ENCODE measurements at places on chromosomes 12 and 14.

DNA sequence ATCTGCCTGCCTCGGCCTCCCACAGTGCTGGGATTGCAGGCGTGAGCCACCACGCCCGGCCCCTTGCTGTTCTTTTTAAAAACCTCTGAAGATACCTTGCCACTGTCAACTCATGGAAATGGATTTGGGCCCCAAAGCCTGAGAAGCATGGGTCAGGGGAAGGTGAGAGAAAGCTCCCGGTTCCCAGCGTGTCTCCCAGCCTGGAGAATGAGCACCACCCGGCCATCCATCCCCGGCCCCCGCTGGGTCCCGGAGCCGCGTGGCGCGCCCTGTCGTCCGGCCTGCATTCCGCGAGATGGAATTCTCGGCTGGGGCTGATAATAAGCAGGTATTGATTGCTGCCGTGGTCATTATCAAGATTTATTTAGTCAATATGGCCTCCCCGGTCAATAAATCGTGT lies 126.5 kb upstream of the MYL2 start:
- no peak for DNase-seq

DNA sequence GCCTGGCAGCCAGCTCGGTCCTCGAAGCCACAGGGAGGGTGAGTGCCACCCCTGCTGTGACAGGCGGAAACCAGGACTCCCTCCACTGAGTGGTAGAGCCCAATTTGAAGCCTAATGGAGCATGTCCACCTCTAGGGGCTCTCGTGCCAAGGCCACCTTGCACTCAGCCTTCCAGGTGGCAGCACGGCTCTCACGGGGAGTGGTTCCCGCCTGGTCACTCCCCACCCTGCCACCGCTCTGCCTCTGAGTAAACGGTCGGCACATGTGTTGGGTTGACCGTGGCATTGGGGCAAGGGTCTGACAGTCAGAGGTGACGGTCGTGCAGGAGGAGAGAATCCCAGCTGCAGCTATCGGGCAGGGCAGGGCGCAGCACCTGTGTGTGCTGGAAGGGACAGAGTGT lies 34.8 kb downstream of the IL31 start:
- DNase-seq, result no peak

DNA sequence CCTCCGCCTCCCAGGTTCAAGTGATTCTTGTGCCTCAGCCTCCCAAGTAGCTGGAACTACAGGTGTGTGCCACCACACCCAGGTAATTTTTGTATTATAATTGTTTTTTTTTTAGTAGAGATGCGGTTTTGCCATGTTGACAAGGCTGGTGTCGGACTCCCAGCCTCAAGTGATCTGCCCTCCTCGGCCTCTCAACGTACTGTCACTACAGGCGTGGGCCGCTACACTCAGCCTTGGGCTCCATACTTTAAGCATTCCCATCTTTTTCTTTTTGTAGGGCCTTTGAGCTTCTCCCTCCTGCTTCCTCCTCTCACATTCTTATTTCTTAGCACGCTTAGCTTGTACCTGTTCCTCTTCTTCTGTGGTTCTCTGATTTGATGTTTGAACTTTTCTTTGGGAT lies 62.8 kb downstream of the SERPINA3 start:
- DNase-seq, result no peak

- no peak for DNase-seq
Measured at GRCh38 chr12:27385766-27386564, 53.3 kb downstream of the BMAL2 start.

DNA sequence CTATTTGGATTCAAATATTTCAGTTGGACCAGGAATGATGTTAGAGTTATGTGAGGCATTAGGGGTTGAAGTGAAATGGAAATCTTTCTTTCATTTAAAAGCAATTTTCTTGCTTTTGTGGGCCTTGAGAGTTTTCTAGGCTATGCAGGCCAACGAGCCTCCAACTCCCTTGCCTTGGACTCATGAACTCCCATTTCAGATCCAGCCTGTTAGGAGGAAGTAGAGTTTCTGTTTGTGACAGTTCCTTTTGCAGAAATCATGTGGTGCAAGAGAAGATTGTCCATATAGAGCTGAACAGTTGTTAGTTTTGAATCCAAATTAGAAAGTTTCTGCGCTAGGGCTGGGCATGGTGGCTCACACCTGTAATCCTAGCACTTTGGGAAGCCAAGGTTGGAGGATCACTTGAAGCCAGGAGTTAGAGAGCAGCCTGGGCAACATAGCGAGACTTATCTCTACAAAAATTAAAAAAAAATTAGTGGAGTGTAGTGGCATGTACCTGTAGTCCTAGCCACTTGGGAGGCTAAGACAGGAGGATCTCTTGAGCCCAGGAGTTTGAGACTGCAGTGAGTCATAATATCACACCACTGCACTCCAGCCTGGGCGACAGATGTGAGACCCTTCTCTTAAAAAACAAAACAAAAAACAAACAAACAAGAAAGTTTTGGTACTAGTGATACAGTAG lies 47.3 kb upstream of the MED13L start:
- DNase-seq, result no peak

- DNase-seq, result peak; percentile 79
Measured at GRCh38 chr12:69007101-69007854, 74.3 kb upstream of the CPM start.

GRCh38 chr12:98807187-98807586 lies 162.1 kb downstream of the APAF1 start:
- DNase-seq, result no peak

GRCh38 chr14:88793259-88793625 lies 489 bp upstream of the EML5 start:
- no peak for DNase-seq

DNA sequence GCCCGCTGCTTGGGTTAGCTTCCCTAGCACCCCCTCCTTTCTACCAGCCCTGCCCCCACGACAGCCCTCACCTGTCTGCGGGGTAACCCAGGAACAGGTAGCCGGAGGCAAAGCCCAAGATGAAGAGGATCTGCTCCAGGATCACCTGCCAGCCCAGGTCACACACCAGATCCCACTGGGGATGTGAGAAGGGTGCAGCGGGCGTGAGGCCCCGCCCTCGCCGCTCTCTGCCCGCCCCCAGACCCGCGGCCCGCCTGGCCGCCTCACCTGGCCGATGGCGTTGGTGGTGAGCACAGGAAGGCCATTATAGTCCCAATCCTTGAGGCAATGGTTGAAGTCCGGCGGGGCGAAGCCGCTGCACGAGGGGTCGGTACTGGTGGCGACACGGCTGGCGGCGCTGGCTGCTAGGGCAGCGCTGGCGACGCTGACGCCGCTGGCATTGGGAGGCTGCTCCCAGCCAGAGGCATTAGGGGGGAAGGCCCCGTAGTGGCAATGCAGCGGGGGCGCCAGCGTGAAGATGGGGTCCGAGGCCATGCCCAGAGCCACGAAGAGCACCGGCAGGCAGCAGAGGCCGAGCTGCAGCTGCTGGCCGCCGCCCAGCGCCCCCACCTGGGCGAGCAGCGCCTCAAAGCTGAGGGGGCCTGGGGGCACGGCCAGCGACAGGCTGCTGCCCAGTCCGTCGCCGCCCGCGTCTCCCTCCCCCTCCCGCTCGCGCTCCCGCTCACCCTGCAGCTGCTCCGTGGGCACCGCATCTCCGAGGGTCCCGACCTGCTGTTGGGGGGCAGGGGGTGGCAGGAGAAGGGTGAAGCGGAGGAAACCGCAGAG lies 794 bp downstream of the SLC22A17 start:
- no peak for DNase-seq

DNA sequence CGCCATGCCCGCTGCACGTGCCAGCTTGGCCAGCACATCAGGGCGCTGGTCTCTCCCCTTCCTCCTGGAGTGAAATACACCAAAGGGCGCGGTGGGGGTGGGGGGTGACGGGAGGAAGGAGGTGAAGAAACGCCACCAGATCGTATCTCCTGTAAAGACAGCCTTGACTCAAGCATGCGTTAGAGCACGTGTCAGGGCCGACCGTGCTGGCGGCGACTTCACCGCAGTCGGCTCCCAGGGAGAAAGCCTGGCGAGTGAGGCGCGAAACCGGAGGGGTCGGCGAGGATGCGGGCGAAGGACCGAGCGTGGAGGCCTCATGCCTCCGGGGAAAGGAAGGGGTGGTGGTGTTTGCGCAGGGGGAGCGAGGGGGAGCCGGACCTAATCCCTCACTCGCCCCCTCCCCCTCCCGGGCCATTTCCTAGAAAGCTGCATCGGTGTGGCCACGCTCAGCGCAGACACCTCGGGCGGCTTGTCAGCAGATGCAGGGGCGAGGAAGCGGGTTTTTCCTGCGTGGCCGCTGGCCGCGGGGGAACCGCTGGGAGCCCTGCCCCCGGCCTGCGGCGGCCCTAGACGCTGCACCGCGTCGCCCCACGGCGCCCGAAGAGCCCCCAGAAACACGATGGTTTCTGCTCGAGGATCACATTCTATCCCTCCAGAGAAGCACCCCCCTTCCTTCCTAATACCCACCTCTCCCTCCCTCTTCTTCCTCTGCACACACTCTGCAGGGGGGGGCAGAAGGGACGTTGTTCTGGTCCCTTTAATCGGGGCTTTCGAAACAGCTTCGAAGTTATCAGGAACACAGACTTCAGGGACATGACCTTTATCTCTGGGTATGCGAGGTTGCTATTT lies 914 bp upstream of the CCND2 start:
- no peak for DNase-seq

- DNase-seq, result peak; percentile 13
Measured at GRCh38 chr14:103206023-103206481, 82.8 kb downstream of the TNFAIP2 start.

DNA sequence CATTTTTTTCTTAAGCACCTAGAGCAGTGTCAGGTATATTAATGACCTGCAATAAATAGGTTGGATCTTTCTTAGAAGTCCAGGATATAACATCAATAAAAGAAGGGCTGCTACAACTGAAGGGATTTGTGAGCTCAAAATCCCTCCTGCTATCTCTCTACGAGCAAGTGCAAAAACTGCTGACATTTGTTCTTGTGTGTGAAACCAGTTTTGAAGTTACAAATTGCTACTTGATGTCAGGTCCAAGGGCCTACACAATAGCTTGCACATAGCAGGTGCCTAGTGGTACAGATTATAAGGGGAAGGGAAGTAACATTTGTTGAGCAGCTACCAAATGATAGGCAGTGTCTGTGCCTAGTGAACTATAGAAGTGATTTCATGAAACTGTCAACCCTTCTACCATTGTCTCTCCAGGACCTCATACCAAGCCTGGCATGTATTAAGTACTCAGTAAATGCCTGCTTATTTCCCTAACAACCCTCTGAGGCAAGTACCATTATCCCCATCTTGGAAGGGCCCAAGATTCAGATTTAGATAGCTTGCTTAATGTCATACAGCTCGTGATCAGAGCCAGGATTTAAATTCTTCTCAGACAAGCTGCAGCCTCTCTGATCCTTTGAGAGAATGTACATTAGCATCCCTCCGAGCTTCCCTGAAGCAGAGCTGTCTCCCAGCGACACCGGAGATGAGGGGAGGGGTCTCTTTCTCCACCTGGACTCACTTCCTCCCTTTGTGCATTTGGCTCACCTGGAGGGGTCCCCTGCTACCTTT lies 300.3 kb downstream of the ZFP36L1 start:
- no peak for DNase-seq

DNA sequence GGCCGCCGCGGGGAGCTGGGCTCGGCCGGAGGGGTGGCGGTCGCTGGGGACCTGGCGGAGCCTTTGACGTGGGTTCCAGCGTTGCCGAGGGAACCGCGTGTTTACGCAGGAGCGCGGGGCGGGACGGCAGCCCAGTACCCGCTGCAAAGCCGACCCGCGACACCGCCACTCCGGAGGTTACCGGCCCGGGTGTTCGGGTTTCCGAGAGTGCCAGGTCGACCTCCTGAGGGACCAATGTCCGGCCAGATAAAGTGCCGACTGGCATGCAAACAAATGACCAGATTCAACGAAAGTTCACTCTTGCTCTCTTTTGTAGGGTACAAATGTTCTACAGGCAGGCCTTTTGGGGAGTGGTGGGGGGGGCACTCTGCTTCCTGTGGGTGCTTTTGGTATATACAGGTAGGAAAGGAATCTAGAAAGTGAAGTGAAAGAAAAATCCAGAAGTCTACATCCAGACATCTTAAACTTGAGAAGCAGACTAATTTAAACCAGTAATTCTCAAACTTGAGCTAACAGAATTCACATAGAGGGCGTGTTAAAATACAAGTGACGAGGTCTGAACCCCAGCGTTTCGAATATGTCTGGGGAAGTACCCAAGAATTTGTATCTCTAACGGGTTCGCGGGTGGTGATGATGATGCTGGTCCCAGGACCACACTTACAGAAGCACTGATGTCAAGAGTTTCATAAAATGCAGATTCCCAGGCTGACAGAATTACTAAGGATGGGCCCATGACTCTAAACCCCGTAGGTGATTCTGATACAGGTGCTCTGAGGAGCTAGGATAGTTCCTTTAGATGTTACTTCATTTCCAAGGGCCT lies at the start of gene GPR135:
GPR135 (minus strand) TSS at position 65 of the 820 bp plus-strand sequence. CDS start 154 bp downstream, outside the sequence.
- DNase-seq, result no peak

Data from fibroblast of skin of abdomen (primary cell).